DMS79 treated with DMSO at 0.1 percent for 48 hours (cell line): ENCODE measurements at places on chromosomes 6 and 20.

DNA sequence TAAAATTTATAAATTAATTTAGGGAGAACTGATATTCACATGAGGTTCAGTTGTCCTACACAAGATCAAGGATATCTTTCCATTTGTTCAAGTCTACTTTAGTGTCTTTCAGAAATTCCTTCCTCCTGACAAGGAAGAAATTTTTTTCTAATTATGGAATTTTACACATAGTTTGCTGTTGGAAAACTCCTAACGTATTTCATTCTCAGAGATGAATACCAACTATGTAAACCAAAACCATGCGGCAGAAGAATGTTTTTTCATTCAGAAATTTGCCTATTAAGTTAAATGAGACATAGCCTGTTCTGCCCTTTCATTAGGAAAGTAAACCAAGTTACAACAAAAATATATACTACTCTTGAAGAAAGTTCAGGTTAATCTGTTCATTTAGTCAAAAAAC is 111.2 kb upstream of the PRDM1 start:
- DNase-seq = no peak

GRCh38 chr20:63705232-63706026 is 2.3 kb downstream of the ARFRP1 start:
- no peak for DNase-seq

DNA sequence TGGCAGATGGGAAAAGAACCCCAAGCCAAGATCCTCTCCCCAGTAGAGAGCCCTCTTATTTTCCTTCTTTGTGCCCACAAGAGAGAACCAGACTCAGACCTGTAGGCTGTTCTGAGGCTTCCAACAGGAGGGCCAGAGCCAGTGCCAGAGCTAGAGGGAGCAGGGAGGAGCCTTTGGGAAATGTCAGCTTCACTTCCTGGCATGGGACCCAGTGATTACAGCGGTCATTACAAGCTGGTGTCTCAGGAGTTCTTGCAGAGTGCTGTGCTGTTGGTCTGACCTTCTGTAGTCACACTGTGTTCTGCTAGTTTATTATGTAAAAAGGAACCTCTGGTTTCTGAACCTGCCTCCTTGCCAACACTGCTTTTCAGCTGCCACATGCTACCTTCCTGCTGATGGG is 38.9 kb downstream of the STK35 start:
- no peak for DNase-seq

DNA sequence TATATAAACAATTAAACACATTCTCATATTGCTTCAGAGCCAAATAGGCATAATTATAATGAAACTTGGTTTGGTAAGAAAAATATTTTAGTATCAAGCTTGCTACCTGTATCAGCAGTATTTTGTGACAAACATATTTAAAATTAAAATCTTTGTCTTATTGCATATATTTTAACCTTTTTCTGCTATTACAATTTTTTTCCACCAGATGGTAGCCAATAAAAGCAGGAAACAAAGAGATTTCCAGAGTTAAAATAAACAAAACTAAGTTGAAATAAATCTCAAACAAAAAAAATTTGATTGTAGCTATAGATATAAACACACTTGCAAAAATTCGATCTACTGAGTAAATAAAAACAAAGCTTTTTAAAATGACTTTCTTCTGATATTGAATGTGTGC is 491.3 kb upstream of the GJE1 start:
- no peak for DNase-seq
